Stimulated activated CD4-positive, alpha-beta T cell treated with anti-CD3 and anti-CD28 coated beads, Interleukin-12 subunit alpha, Interleukin-12 subunit beta, amount 100 ng/mL, for 48 hours (primary cell): ENCODE measurements at places on chromosomes 5 and 9.

GRCh38 chr9:126985870-126986498 lies 71.4 kb downstream of the RALGPS1 start:
- peak; percentile 74 for DNase-seq

GRCh38 chr5:57836921-57837320 lies 354.3 kb upstream of the ACTBL2 start:
- DNase-seq: no peak

GRCh38 chr9:127790094-127790855 lies 4.4 kb downstream of the CDK9 start:
- DNase-seq: no peak

DNA sequence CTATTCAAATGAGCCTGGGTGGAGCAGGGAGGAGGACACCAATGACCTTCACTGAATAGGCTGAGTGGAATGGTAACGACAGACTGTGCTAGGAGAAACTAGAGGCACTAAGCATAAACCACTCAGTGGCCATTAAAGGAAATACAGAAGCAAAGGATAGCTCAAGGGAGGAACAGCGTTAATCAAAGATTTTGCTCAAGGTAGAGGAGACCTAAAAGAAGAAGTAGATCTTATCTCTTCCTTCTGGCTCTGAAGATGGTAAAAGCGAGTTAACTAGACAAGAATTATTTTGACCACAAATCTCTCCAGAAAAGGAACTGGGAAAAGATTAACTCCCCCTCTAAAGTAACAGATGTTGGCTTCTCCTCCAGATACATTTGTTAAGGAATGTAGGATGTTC lies 299.6 kb downstream of the EPB41L4A start:
- no peak for DNase-seq

GRCh38 chr5:55051357-55051756 lies 27.3 kb downstream of the GZMK start:
- DNase-seq: no peak

- DNase-seq: no peak
Observed at GRCh38 chr5:44511596-44511995, 122.4 kb upstream of the FGF10 start.

- DNase-seq: no peak
Observed at GRCh38 chr9:33220681-33221567, 19.0 kb upstream of the SPINK4 start.

- DNase-seq: no peak
Observed at GRCh38 chr9:97831843-97832636, 21.0 kb upstream of the FOXE1 start.

DNA sequence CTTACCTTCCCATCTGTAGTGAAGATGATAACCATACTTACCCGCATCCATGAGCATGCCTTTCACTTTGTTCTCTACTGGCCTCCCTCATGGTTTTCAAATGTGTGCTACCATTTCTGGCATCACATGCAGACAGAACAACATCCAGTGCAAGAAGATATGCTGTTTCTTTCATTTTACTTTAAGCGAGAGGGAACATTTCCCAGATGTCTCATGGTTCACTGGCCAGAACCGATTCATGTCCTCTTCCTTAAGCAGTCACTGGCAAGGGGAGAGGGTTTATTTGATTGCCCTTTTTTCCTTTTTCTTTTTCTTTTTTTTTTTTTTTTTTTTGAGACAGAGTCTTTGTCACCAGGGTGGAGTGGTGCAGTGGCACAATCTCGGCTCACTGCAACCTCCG lies 37.7 kb downstream of the ARRDC3 start:
- DNase-seq: no peak

DNA sequence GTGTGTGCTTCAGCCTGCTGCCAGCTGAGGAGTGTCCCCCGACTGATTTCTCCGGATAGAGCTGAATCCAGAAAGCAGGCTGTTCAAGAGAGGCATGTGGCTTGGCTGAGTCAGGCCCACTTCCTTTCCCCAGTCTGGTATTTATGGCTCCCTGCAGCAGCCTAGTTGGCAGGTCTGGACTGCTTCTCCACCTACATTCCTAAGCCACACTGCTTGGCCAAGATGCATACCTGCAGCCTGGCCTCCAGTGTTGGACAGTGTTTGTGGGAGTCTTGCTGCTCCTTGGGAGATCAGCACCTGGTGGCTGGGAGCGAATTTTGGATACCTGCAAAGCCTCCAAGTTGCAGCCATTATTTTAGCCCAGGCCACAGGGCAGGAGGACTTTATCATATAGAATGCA lies 670.8 kb downstream of the ACTL7B start:
- no peak for DNase-seq

GRCh38 chr5:40798801-40799210 lies 632 bp upstream of the PRKAA1 start:
- DNase-seq: no peak

GRCh38 chr5:169944922-169945680 lies 35.2 kb downstream of the INSYN2B start:
- no peak for DNase-seq

GRCh38 chr5:180785794-180786221 lies 16.8 kb downstream of the MGAT1 start:
- no peak for DNase-seq

GRCh38 chr9:68979538-68980314 lies 34.2 kb downstream of the PRKACG start:
- DNase-seq: peak; percentile 25
